ENCODE measurements at places on chromosomes 7 and 10.

- no peak for DNase-seq
Observed at GRCh38 chr10:43735907-43736306, 87.2 kb upstream of the ZNF32 start.

DNA sequence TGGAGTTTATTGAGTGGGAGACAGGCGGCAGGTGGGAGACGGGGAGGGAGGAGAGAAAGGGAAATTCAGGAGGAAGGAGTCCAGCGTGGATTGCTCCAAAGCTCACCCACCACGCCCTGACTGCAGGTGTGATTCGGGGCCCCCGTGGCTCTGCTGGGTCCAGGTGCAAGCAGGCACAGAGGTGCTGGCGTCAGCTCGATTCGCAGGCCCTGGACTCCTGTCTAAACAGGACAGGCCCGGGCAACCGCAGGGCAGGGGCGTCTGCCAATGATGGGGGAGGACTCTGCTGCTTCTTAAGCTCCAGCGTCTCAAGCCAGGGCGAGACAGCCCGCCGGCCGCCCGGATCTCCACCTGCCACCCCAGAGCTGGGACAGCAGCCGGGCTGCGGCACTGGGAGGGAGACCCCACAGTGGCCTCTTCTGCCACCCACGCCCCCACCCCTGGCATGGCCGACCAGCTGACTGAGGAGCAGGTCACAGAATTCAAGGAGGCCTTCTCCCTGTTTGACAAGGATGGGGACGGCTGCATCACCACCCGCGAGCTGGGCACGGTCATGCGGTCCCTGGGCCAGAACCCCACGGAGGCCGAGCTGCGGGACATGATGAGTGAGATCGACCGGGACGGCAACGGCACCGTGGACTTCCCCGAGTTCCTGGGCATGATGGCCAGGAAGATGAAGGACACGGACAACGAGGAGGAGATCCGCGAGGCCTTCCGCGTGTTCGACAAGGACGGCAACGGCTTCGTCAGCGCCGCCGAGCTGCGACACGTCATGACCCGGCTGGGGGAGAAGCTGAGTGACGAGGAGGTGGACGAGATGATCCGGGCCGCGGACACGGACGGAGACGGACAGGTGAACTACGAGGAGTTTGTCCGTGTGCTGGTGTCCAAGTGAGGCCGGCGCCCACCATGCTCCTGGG lies at the start of gene CALML3:
CALML3 (plus strand) TSS at position 321 of the 920 bp plus-strand sequence; CDS start at position 446, 125 bp downstream.
- DNase-seq, result peak; percentile 34

DNA sequence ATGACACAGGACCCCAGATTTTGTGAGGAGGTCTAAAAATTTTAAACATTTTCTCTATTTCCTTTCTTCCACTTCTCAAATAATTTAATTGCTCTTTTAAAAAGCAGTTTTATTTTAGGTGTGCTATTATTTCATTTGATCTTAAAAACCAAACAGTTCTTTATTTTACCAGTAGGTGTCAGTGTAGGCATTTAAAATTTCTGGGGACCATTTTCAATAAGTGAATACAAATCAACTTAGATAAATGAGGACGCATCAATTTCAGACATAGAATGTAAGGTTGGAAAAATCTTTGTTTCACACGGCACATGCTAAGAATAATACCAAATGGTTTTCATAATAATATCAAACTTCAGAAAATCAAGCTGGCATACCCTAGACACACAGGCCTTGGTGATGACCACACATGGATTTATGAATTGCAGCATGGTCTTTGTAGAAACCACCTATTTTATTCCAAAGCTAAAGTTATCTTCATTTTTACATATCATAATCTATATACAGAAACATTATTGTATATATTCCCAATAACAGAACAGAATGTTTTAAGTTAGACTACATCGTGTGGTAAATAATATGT lies 127.6 kb upstream of the SLC26A5 start:
- no peak for DNase-seq

DNA sequence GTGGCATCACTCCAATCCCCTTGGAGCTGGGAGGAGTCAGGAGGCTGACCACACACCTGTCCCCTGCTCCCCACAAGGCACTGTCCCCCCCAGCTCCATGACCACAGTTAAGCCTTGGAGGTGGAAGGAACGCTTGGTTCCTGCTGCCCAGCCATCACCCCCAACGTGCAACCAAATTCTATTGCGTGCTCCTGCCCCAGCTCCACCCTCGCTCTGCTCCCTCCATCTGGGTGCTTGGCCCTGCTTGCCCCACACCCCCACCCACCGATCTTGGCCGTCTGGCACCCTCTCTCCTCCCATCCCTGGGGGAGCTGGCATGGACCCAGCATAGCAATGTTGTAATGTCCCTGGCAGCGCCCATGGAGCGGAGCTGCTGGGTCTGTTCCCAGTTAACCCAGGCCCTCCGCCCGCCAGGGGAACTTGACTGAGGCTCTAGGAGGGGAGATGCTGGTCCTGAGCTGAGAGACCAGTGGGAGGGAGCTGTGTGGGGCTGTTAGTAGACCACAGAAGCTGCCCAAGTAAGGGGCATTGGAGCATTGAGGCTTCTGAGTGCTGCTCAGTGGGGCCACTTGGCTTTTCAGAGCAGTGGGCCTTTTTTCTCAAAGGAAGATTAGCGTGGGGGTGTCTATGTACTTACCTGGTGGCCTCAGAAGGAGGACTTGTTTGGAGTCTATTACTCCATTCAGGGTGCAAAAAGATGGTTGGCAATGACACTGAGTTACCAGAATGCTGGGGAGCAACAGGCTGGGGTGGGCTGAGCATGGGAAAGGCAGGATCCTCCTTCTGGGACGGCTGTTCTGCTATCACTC lies 1.1 kb downstream of the EPHB6 start:
- DNase-seq, result no peak
